ENCODE measurements at places on chromosomes 11 and 22.

DNA sequence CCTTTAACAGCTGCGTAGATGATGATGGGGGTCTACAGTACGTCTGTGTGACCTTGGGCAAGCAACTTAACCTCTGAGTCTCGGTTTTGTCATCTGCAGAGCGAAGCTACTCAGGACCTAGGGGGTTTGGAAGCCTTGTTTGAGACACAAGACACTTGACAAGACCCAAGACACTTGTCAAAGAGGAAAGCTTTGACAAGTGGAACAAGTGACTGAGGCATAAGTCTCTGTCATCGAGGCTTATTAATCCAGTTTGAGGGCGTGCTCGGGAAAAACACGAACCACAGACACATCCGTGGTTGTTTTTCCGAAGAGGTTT is 732 bp upstream of the PC start:
- DNase-seq: no peak

DNA sequence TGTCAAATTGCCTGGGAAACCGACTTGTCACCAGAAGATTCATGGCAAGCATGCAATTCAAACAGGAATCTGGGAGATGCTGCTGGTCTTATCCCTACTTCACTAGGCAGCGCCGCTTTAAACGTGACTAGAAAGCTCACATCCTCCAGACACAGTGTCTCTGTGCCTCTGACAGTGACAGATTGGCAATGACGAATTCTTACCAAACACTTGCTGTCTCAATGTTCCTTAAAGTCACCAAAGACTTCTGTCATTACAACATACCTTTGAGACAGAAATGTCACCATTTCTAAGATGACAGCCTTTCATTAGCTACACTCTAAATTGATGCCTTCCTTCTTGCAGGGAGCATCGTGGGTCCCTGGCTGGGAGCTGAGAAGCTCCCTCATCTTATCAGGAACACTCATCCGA is 197.8 kb downstream of the CWF19L2 start:
- DNase-seq: no peak

DNA sequence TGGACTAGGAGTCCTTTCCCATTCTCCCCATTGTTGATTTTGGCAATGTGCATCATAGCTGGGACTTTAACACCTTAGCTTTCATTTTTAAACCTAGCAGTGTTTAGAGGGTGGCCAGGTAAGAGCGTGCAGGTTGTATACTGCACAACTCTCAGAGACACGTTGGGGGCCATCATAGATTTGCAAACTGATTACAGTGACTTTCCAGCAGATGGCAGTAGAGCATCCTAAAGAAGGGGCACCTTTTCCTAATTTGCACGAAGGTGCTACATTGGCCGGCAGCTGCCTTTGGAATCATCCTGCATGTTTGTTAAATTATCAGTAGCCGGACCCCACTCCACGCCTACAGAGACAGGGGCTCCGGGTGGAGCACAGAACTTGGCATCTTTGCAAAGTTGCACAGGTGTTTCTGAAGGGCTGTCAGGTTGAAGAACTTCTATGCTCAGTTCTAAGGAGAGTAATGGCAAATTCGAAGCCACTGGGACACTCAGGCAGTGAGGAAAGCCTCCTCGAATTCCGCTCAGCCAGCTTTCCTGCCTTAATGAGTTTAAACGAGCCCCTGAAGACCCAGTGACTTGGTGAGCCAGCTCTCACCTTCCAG is 7.7 kb downstream of the LHFPL7 start:
- DNase-seq: no peak

GRCh38 chr11:79309407-79309806 is 131.4 kb downstream of the TENM4 start:
- no peak for DNase-seq

GRCh38 chr11:102238391-102238821 is 78.9 kb upstream of the BIRC3 start:
- DNase-seq: no peak
